ENCODE measurements at places on chromosomes 5 and 9.

GRCh38 chr9:134773842-134774241, 106.8 kb upstream of the FCN2 start:
- no peak for DNase-seq

GRCh38 chr5:159091596-159092331, 8.0 kb downstream of the EBF1 start:
- DNase-seq: no peak

DNA sequence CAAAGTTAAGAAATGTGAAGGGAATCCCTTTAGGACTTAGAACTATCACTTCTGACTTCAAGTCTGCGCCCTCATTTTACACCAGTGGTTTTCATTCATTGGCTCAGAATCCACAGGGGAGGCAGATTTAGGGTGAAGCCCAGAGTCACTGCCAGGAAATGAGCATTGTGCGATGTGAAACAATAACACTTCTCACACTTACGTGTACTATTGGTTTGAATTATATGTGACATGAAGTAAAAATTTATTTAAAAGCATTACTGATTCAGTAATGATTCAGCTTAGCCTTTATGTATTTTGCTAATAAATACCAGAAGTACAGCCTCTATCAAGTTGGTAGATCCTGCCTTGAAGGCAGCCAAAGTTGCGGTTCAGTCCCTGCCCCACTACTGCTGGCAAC, 98.6 kb downstream of the PAM start:
- no peak for DNase-seq

DNA sequence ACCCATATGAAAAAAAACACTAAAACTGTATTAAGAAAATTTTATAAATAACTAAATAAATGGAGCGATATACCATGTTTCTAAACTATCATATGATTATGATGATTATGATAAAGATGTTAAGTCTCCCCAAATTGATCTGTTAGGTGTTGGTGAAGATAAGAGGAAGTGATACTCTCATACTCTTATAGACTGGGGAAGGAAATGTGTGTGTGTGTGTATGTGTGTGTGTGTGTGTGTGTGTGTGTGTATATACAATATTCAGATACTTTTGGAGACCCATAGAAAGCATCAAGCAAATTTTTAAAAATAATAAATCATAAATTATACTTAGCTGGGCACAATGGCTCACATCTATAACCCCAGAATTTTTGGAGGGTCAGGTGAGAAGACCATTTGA, 62.9 kb downstream of the TMEM232 start:
- DNase-seq: no peak

DNA sequence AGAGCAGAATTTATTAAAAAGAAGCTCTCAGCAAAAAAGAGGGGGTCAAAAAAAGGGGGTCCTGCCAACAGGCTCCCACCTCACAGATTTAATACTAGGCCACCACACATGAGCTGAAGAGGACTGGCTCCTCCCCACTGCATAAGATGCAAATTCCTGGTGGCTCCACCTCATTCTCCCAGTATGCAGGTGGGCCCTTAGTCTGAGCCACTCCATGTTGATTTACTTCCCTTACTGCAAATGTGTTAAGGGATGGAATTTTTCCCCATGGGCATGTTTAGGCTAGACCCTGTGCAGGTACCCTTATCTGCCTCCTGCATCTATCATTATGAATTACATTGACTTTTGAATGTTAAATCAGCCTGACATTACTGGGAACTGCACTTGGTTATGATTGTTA, 82.9 kb downstream of the ISOC1 start:
- no peak for DNase-seq

DNA sequence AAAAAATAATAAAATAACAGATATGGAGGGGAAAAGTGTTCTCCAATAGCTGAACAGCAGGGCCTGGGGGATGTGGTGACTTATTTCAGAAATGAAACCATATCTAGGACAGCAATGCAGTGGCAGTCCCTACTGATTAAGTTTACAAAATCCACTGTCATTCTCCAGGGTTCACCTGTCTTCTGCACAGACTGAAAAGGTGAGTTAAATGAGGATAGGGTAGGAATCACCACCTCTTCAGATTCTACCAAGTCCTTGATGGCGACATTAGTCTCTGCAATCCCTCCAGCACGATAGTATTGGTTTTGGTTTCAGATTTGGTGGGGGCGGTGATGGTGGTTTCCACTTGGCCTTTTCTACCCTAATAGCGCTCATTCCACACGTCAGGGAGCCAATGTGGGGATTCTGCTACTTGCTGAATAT, 32.3 kb upstream of the NPM1 start:
- no peak for DNase-seq

GRCh38 chr5:10324518-10325370, 17.0 kb upstream of the CMBL start:
- no peak for DNase-seq

DNA sequence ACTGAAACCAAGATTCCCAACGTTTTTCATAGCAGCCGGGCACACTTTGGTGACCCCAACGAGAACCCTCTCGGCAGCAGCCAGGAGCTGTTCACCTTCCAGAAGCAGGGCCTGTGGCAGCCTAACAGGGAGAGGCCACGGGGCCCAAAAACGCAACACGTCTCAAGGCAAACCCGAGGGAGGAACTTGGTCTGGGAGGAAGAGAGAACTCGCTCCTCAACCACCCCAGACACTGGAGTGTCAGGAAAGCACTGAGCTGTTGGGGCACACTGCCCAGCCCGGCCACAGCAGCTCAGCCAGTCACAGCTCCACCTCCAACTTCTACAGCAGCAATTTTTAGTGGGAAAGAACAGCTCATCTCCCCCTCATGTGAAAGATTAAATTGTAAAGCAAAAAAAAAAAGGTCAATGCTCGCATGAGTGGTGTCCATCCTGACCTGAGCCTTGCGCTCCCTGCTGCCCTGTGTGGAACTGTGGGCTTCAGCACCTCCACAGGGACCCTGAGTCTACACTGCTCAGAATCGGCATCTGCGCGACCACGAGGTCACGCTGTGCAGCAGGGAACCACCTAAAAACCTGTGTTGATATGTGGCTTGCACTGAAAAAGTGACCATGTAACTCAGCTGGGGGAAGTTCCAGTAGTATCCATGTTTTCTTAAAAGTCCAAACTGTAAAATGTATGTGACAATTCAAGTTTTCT, 55.0 kb downstream of the IPPK start:
- DNase-seq: no peak

GRCh38 chr5:170603578-170604565, 100.1 kb downstream of the KCNIP1 start:
- DNase-seq: peak; percentile 84

DNA sequence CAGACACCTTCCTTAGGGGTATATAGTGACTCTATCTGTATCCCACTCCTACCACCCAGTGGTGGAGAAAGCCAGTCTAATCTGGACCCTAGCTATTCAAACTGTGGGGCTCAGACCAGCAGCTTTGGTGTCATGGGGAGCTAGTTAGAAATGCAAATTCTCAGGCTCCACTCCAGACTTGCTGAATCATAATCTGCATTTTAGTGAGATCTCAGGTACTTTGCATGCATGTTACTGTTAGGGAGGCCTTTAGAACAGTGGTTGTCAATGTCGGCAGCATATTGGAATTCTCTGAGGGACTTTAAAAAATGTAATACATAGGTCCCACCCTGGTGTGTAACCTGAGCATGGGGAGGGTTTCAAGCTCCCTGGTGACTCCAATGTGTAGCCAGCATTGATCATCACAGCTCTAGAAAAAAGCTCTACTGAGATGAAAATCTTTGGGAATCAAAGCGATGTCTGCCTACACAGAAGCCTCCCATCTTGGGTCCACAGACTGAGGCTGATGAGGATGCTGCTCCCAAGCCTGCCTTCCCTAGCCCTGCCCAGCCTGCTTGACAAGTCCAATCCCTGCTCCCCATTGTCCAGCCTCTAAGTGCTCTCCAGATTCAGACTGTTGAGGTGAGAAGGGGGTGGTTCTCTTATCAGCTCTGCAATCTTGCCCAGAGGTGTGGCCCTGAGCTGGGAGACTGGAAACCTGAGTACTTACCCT, 11.9 kb upstream of the GM2A start:
- no peak for DNase-seq

DNA sequence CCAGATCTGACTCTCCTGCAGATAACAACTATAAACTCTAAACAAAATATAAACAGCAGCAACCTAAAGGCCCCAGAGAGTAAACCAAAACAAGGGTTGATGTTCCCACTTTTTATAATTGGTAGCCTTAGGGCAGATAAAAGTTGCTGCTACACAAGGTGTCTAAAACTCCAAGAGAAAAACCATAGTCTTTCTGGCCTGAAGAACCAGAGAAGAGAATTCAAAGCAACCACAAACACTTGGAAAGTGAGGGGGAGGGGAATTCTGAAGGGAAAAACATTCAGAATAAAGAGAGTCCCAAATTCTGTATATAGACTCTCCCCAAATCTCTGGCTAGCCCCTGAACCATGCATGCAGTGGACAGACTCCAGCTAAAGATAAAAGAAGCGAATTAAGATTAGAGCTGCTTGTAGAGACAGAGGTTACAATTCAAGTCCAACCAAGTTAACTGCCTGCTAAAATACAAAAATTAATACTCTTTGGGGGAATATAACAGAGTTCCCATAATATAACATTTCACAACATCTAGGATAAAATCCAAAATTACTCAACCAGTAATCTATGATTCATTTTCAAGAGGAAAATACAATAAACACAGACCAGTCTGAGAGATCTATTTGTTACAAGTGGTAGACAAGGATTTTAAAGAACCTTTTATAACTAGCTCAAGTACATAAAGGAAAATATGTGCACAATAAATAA, 37.5 kb upstream of the RGMB start:
- DNase-seq: no peak

DNA sequence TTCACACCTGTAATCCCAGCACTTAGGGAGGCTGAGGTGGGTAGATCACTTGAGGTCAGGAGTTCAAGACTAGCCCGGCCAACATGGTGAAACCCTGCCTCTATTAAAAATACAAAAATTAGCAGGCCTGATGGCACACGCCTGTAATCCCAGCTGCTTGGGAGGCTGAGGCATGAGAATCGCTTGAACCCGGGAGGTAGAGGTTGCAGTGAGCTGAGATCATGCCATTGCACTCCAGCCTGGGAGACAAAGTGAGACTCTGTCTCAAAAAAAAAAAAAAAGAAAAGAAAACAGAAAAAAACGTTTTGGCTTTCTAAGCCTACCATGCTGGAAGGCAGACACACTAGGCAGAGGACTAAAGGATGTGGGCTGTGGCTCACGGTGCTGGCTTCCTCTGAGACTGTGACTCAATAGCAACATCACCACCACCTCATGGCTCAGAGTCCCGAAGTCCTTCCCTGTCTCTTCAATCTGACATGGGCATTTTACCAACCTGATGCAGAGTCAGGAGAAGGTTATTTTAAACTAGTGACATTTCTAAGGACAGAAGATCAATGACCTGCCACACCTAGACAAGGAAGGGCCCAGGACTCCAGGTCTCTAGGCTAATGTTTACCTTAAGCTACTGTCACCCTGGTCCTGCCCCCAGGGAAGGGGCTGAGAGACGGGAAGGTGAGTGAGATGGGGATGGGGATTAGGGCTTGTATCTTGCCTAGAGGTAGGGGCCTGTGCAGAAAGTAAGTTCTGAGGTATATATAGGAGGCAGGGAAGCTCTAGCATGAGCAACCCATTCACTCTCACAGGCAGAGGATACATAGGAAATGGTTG, 3.7 kb downstream of the ECSCR start:
- no peak for DNase-seq

DNA sequence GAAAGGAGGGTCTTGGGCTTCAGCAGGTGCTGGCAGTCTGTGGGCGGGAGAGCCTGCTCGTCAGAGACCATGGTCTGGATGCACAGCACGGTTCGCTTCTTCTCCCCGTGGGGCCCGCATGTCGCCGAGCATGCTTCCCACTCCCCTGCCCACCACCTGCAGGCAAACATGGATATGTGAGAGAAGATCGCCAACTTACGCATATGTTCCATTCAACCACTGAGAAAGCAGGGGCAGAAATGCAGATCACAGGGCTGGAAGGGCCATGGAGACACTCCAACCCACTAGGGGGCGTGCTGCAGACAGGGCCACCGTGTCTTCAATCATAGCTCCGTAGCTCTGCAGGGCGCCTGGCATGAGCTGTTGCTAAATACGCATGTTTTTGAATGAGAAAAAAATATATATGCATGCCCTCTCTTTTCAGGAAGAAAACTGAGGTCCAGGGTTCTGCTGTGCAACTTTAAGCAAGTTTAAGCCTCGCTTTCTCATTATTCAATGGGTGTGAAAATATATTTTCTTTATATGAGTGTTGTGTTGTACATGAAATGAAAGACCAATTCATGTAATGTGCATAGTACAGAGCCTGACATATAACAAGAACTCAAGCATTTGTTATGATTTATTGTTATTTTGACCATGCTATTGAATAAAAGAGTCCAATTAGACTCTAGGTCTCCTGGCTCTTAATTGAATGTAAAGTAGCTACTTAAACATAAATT, 148.0 kb downstream of the TARS1 start:
- peak; percentile 71 for DNase-seq

GRCh38 chr5:122141751-122142150, 12.4 kb downstream of the ZNF474 start:
- no peak for DNase-seq

- DNase-seq: no peak
Observed at GRCh38 chr5:171745602-171746001, 40.0 kb upstream of the SMIM23 start.

DNA sequence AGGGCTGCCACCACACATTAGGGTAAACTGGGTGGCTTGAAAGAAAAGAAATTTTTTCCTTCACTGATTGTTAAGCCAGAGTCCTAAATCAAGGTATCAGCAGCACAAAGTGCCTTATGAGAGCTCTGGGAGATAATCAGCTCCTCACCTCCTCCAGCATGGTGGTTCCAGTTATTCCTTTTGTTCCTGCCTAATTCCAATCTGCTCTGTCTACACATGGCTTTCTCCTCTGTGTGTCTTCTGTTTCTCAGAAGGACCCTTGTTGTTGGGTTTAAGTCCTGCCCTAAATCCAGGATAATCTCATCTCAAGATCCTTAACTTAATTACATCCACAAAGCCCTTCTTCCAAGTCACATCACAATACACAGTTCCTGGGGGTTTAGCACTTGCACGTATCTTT, 1352.0 kb upstream of the CDH9 start:
- DNase-seq: no peak

DNA sequence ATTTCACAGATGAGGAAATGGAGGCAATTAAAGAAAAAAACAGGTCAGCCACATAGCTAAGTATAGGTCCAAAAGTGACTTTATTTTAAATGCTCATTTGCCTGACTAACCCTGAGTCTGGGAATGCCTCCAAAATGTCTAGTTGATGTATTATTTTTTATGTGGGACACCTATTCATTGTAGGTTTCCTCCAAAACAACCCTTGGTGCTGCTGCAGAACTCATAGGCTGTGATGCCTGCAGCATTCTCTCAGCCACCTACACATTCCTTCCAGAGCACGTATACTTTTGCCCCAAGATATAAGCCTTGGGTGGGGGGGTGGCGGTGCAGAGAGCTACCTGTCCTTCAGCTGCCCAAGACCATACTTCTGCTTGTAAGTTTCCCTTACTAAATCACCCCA, 77.4 kb downstream of the MSX2 start:
- DNase-seq: peak; percentile 36

DNA sequence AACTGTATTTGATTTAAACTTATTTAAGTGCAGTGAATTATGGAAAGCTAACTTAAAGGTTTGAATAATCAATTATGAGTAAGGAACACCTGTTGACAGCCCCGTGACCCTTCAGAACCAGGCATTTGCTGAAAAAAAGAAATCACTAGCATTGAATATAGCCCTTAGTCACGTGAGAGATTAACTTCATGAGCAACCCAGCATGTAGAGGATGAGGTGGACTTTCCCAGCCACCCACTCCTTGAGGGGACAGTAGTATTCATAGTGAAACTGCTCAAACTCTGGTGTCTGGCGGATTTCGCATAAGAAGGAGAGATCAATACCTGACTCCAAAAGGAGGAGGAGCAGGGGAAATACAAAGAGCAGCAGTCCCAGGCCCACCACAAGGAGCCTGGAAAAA, 184.8 kb upstream of the RASEF start:
- no peak for DNase-seq

Data from ecto neural progenitor cell (in vitro differentiated cells).